ENCODE measurements at places on chromosomes 1 and 21.
A peak's percentile ranks its signal among the peaks of the same experiment; 100 is the strongest.

GRCh38 chr1:231093156-231093922 is 53.3 kb upstream of the FAM89A start:
- no peak for DNase-seq

DNA sequence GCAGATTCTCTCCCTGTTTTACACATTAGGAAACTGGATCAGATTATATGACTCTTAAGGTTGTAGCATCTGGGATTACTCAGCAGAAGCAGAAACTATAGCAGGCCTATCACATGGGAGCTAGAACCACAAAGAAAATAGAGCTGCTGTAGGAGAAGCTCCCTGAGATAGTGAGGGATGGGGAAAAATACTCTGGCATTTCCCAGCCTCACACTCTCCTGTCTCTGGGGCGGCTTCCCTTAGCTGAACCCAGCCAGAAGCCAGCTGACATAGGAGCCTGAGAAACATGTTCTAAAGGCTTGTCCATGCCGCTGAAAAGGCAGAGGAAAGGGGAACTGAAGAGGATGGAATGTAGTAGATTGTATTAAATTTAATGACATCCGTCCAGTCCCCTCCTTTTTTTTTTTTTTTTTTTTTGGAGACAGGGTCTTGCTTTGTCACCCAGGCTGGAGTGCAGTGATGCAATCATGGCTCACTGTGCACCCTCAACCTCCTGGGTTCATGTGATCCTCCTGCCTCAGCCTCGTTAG is 76.8 kb upstream of the DNAJC6 start:
- DNase-seq: no peak

- no peak for DNase-seq
Observed at GRCh38 chr1:188668083-188668482, 1809.6 kb downstream of the BRINP3 start.

DNA sequence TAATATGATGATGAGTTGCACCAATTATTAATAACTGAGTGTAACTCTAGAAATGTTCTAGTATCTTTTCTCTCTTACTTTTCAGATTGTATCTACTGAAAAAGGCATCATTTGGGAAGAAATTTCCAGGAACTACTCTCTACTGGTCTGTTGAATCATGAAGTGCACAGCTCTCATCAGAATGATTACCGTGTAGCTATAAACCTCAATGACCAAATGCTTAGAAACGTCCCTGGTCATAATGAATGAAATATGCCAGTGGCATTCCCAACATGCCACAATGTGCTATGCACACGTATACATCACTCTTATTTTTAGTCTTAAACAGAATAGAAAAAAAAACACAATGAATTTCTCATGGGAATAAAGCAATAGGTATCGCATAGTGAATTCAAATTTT is 534.3 kb upstream of the OLFM3 start:
- no peak for DNase-seq

GRCh38 chr1:16630661-16631247 is 17.4 kb upstream of the NBPF1 start:
- peak; percentile 99 for DNase-seq

GRCh38 chr1:112806090-112806642 is 91.0 kb upstream of the PPM1J start:
- DNase-seq: no peak

DNA sequence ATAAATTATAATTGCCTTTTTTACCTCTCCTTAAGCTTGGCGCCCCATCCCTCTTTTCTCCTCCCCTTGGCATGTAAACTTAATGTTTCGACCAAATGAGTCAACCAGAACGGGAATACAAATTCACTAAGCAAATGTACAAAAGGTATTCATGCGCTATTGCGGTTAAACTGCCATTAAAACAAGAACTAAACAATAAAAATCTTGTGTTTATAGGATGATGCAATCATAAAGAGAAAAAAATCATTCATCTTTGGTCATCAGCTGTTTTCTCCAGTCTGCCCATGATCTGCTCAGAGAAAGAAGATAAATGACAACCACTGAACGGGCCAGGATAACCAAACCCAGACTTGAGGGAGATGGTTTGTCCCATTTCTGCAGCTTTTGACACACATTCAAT is 534.2 kb upstream of the PLXNA2 start:
- DNase-seq: no peak

DNA sequence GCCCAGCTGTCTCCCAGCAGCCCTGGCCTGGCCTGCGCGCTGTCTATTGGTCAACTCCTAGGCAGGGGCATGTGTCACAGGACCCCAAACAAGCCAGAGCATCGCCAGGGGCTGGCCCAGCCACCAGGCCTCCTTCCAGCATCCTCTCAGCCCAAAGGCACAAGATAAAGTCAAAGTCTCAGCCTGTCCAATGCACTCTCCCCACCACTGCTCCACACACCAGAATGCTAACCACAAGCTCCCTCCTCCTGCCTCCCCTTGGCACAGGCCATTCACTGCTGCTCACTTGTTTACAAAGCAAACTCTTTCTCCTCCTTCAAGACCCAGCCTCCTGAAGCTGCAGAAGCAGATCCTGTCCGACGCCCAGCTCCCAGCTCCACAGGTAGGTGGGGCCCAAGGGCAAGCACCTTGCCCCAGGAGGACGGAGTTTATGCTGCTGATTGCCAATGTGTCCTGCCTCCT is 133.4 kb downstream of the DMRTB1 start:
- no peak for DNase-seq

- no peak for DNase-seq
Observed at GRCh38 chr21:31604591-31605190, 54.8 kb upstream of the SOD1 start.

DNA sequence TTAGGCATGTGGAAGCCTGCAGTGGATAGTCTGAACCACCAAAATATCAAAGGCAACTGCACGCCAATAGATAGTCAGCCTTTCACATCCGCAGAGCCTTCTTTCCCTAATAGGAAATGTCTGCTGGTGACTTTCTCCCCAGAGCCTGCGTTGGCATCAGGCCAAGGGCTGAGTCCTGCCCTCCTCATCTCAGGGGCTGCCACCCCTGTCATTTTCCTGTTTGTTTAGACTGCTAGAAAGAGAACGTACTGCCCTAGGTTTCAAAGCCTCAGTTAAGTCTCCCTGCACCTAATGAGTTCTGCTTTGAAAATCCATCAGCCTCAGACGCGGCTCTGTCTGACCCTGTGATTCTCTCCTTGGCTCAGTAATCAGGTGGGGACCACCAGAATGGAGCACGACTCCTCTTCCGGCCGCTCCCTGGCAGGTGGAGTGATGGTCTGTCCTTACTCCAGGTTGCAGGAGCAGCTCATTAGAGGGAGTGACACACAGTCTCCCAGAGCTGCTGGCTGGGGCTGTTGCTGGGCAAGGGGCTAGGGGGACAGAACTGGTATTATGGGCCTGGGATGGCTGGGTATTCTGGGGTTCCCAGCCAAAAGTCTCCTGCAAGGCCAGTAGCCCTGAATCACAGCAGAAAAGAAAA is 27.3 kb downstream of the STUM start:
- DNase-seq: no peak

DNA sequence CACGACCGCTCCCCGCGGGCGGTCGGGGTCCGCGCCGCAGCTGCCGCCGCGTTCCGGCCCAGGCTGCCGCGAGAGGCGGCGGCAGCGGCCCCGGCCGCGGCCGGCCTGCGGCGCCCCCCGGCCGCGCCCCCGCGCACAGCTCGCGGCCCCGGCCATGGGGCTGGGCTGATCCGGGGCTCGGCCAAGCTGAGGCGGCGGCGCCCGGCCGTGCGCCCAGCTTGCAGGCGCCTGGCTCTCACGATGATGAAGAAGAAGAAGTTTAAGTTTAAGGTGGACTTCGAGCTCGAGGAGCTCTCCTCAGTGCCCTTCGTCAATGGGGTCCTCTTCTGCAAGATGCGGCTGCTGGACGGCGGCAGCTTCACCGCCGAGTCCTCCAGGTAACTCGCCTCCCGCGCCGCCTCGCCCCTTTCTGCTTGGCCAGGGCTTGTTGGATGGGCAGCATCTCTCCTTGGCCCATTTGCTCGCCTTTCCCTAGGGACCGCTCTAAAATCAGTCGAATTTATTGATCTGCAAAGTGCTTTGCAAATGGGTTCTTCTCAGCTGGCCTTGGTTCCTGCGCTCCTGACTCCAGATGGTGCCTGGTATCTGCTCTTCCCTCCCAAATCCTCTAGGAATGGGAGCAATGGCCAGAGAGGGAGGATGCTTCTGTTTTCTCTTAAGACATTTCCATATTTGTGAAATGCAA is 431 bp downstream of the EEIG2 start:
- DNase-seq: no peak

- DNase-seq: no peak
Observed at GRCh38 chr1:44714944-44715571, 15.9 kb downstream of the RNU5D-1 start.

DNA sequence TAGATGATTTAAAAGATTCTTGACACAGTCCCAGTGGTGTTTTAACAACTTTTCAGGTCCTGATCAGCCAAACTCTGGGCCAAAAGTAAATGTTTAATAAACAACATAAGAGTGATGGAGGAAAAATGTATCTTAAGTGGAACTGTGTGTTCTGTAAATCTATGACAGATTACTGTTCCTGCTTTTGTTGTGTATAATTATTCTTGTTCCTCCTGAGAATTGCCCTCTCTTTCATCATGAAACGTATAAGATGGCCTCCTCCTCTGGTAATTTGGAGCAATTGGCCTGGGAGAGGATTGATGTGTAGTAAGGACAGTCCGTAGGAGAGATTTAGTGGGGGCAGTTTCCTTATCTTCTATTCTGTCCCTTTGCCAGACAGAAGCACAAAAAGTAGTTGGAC is 34.5 kb downstream of the GALNT2 start:
- DNase-seq: no peak

DNA sequence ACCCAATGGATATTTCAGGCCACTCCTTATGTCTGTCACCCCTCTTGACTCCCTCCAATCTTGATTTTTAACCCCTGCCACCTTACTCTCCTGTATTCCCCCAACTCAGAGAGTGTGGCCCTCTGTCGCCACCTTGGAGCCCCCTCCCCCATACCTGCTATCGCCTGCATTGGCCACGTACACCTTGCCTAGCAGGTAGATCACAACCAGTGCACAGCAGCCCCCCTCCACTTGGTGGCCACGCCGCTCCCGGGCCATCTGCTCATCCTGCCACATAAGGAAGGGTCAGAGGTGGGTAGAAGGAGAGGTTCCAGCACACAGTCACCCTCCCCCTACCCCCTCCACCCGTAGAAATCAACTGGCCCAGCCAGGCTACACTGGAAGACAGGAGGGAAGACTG is 2.9 kb downstream of the PPM1J start:
- no peak for DNase-seq

GRCh38 chr1:156592158-156592909 is 758 bp downstream of the NAXE start:
- DNase-seq: no peak

GRCh38 chr1:119762409-119762808 is 6.3 kb downstream of the HMGCS2 start:
- no peak for DNase-seq

DNA sequence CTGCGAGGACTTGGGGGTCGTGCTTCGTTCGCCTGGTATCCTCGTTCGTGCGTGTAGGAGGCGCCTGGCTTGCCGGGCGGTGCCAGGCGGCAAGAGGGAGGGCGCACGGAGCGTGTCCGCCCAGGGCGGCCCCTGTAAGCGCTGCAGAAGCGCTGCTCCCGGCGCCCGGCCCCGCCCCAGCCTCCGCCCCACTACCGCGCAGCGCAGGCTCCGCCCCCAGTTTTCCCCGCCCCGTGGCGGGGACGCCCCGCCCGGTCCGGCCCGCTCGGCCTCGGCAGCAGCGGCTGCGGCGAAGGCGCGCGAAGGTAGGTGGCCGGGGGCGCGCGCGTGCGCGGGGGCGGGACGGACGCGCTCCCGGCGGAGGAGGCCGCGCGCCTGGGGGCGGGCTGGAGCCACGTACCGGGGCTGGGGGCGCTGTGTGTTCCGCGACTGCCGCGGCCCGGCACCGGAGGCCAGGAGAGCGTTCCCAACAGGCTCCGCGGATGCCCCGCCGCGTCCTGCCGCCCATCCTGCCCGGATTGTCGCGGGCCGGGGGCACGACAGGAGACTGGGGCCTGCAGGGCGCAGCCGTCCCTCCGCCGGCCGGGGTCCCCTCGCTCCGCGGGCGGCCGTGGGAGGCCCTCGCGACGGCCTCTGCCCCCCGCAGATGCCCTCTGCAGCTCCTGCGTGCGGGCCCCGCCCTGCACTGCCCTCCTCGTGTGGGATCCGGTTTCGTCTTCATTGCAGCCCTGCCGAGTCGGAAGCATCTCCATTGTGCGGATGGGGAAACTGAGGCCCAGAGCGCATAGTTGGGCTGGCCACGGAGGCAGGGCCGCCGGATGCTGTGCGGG is 7.7 kb upstream of the CROCC start:
- DNase-seq: no peak

DNA sequence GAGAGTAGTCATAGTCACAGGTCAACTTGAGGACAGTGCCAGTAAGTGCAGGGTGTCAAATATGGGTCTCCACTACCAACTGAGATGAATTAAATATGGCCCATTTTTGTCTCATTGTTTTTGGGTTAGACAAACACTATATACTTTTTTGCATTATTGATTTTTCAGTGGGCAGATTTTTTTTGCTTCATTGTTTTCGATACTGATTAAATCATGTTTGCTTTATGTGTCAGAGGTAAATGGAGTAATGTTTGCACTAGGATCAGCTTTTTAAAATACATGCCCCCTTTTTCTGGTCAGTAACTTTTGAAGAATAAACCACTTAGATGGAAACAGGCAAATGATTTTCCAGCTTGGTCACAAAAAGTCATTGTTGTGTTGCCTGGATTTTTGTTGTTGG is 199.0 kb downstream of the USH2A start:
- DNase-seq: no peak

DNA sequence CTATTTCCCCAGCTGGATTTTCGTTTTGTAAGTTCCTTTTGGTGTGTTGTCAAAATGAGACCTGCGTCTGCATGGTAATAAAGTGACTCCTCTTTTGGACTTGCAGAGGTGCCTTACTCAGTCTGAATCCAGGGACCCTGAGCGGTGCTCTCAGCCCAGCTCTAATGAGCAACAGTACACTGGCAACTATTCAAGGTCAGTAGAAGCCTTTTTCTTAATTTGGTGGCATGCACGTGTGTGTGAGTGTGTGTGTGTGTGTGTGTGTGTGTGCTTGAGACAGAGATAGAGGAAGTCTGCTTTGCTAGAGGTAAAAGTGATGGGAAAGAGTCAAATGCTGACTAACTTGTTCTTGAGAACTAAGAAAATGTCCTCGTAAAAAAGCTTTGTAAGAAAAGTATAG is 105.4 kb downstream of the CD247 start:
- no peak for DNase-seq

- no peak for DNase-seq
Observed at GRCh38 chr1:201481004-201481380, 12.0 kb upstream of the PHLDA3 start.

GRCh38 chr1:37281354-37281753 is 193.0 kb upstream of the ZC3H12A start:
- DNase-seq: no peak
